GM06990 (cell line): ENCODE measurements at places on chromosomes 12 and 14.

GRCh38 chr14:90454041-90455000 lies 57.5 kb downstream of the CALM1 start:
- DNase-seq, result no peak

DNA sequence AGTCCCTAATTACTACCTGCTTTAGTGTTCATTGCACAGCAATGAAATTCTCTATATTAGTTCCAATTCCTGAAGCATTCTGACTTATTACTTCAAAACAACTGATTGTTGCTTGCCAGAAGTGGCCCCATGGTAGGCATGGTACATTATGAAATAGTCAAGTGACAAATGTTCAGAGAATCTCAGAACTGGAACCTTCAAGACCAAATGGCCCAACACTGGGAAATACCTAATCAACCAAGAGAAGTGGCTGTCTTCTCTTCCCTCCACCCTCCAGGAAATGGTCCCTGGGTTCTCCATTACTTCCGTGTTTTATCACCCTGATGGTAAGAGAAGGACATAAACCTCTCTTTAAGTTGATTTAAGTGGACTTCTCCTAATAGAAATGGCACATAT lies 49.9 kb downstream of the ITPR2 start:
- no peak for DNase-seq

DNA sequence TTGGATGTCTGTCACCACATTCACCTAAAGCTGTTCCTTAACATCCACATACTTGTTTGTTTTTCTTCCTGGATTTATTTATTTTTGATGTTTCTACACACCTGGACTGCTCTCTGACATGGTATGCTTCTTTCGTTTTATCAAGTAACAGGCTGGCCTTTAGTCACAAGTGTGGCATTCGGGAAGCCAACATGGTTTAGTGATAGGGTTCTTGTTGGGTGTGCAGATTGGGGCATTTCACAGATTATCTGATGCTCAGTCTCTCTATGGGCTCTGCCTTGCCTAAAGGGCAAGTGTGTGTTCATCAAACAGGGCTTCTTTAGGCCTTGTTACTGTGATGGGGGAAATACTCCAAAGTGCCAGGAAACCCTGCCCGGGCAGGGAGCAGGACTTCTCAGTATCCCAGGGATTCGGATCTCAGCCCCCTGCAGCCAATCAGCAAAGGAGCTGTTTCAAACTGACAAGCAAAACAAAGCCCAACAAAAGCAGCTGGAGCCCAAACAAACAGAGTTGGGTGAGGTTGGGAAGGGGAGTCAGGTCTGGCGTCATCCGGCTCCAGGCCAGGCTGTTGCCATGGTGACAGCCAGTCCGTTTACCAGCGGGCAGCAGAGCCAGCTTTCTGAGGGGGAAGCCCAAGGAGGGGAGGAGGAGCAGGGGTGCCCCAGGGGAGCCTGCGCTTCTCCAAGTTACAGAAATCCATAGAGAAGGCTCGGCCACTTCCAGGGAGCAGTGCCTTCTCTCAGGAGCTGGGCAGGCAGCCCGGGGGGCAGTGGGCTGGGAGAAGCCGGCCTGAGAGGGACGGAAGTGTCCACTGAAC lies 31.9 kb downstream of the FOS start:
- no peak for DNase-seq

GRCh38 chr14:51596488-51597117 lies 55.1 kb upstream of the FRMD6 start:
- DNase-seq, result no peak

DNA sequence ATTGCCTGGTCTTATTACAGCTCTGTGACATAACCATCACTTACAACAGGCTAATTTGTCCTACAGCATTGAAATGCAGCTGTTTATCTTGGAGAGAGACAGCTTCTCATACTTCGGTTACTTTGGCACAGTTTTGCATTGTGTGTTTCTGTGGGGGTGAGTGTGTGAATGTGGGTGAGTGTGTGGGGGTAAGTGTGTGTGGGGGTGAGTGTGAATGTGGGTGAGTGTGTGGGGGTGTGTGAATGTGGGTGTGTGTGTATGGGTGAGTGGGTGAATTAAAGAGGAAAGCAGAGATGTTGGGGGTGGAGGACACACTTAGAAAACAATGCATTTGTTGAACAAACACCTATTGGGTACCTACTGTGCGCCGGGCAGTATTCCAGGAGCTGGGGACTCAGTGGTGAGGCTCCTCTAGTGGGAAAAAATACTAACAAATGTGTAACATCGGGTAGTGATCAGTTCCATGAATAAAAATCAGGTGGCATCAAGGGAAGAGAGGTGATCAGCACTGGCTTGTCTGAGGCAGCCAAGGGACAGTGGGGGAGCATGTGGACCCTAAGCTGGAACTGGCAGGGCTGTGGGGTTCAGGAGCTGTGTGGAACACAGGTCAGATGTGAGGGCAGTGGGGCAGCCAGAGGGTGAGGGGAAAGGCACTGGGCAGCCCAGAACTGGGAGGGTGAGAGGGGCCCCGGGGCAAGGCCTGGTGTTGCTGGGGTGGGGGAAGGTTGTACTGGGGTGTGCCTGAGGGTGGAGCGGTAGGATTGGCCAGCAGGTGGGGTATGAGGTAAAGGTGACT lies 44.1 kb upstream of the AMN start:
- DNase-seq, result no peak

GRCh38 chr12:108888031-108888430 lies 8.1 kb downstream of the DAO start:
- DNase-seq, result no peak
